ENCODE measurements at places on chromosomes 12 and 14.

DNA sequence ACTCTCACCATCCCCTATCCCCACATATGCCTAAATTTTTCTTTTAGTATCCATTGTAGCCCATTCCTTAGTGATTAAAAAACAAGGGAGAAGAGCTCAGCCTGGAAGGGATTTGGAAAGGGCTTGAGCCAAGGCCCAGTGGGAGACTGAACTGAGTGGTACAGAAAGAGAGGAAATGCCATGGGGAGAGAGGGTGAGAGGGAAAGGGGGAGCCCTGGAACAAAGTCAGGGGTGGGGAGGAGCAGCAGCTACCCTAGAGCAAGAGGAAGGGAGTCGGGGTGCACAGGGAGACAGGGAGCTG lies 2.6 kb upstream of the ATN1 start:
- no peak for DNase-seq

DNA sequence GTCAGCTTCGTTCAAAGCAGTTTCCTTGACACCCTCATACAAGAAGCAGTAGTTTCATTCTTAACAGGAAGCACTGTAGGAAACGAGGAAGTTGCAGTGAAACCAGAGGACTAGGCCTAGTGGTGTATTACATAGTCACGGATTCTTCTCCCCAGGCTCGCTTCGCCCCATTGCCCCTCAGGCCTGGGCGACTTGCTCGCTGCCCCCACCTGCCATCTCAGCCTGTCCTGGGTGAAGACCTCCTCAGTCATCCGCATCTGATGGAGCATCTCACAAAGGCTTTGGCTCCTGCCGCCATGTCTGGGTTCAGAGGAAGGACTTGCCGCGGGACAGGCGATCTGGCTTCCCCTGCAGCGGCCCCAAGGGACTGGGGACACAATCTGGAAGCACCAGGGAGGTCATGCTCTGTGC lies 93.5 kb downstream of the LMNTD1 start:
- DNase-seq, result no peak

DNA sequence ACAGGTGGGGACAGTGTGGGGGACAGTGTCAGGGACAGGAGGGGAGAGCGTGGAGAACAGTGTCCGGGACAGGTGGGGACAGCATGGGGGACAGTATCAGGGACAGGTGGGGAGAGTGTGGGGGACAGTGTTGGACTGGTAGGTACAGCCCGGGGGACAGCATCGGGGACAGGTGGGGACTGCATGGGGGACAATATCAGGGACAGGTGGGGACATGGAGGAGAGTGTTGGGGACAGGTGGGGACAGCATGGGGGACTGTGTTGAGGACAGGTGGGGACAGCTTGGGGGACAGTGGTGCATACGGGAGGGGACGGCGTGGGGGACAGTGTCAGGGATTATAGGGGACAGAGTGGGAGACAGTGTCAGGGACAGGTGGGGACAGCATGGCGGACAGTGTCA lies 212.3 kb downstream of the TMEM121 start:
- DNase-seq, result no peak

DNA sequence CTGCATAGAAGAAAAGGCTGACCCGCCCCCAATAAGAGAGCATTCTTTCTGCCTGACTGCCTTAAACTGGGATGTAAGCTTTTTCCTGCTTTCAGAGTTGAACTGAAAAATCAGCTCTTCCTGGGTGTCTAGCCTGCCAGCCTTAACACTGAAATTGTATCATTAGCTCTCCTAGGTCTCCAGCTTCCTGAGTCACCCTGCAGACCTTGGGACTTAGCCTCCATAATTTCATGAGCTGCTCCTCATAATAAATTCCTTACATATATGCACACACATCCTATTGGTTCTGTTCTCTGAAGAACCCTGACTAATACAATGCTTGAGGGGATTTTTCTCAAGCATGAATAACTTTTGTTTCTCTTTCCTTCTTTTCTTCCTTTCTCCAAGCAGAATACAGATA lies 76.4 kb upstream of the FAR2 start:
- no peak for DNase-seq

DNA sequence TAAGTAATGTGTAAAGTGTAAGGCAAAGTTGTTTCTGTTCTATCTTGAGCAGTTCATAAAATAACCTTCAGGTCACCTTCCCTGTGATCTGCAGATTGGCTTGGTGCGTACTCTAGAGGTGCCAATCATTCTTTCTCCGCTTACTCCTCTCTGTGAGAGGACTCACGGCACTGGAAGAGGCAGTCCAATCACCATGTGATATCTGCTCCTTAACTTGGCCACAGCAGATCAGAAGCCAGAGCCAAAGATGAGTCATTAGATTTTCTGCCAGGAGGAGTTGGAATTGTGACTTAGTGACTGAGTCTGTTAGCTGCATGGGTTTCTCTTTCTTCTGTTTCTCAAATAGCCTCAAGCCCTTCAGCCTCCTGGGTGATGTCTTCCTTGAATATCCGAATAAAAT lies 165.5 kb downstream of the SLC41A2 start:
- DNase-seq, result no peak

DNA sequence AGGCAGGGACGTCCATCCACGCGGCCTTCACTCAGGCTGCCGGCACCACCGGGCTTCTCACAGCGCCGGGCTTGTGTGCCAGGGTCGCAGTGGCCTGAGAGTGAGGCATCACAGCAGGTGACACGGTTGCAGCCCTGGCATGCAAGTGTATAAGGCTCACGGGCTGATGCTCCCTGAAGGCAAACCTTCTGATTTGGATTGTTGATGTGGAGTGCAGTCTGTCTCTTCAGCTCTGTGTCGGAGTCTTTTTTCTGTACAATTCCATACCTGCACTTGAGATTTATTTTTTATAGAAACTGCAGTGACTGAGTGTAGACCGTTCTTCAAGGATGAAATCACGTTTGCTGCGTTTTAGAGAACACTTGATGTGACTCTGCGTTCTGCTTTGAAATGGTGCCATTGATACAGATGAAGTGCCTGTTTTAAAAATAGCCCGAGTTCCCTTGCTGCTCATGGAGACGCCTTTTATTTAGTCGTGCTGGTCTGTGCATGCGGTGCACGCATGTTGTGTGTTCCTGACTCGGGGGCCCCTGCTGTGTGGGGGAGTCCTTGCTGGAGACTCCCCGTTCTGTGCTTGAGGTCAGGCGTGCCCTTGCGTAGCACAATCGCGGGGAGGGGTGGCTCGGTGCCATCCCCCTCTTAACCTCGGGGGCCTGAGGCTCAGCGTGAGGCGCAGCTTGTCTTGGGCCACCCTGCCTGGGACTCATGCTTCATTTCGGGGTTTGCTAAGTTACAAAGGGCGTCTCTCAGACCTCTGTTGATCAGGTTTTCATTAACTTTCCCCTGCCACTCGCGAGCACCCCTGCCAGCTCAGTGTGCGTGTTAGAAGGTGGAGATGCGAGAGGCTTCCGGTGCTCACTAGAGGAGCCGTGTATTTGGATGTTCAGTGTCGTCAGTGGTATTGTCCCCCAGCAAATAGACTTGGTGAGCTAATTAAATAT lies 21.6 kb upstream of the AMN start:
- DNase-seq, result no peak

GRCh38 chr14:89258728-89259273 lies 158.2 kb downstream of the FOXN3 start:
- no peak for DNase-seq

- DNase-seq, result no peak
Observed at GRCh38 chr14:51400139-51400538, 160.1 kb downstream of the TMX1 start.

DNA sequence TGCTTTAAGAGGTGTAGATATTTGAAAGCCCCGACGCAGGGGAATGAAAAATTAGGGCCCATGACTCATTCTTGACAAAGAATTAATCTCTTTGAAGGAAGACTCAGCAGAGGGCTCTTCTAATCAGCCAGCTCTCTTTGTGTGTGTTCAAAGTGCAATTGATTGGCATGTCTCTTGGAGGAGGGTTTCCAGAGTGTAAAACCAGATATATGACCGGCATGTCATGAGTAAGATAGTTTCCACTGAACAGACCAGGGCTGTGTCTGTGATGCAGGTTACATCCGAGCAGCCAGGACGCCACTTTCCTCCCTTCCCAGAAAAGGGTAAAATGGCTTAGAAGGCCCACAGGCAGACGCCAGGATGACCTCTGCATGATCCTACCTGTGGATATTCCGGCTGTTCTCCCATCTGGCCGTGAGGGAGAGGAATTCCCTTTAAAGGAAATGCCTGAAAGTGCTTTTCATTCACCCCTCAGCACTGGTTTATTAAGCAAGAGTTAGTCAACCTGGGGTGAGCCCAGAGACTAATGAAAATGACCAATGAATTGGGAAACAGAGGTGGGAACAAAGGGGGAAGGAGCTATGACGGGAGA lies 7.2 kb upstream of the KRT75 start:
- DNase-seq, result no peak

GRCh38 chr12:72011374-72011773 lies 72.7 kb downstream of the TPH2 start:
- DNase-seq, result no peak

DNA sequence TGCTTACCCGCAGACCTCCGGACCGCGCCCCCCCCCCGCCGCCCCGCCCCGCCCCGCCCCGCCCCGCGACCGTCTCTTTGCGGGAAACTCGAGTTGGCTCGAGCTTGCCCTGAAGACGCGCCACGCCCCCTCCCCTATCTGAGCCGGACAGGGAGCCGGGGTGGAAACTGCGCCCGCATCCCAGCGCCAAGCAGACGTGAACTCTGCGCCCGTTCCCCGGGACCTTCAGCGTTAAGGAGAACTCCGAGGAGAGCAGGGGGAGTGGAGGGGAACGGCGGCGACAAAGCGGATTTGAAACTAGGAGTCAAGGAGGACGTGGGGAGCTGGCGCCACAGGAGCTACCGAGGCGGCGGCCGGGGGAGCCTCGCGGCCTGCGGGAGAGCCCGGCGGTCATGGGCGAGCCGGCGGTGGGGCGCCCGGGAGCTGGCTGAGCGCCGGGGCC lies at the start of gene KCNK13:
TSS of gene KCNK13 (plus strand) at position 310 of the 442 bp plus-strand sequence. CDS start 212 bp downstream, outside the sequence.
- no peak for DNase-seq

DNA sequence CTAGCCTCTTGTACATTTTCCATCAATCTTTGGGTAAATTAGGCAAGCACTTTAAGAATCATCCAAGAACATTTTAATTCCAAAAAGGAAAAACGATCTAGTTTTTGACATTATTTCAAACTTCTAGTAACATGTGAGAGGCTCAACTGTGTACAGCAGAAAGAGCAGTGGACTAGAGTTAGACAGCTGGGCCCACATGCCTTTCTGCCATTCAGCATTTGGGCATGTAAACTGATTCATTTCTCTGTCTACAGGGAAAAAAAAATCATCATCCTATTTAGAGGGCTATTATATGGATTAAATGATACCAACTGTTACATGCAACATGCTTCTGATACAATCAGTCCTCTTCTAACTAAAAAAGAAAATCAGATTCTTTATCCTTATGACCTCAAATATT lies 17.7 kb downstream of the ATP2B1 start:
- DNase-seq, result no peak

- no peak for DNase-seq
Observed at GRCh38 chr14:57161583-57162234, 107.0 kb downstream of the EXOC5 start.

- no peak for DNase-seq
Observed at GRCh38 chr12:21239866-21240265, 94.9 kb downstream of the SLCO1A2 start.

- DNase-seq, result peak; percentile 54
Observed at GRCh38 chr12:6627616-6628015, 8.1 kb downstream of the LPAR5 start.
